Stimulated activated CD8-positive, alpha-beta memory T cell treated with anti-CD3 and anti-CD28 coated beads, Interleukin-4, amount 100 ng/mL, for 1 hour (primary cell): ENCODE measurements at places on chromosomes 16 and 17.

DNA sequence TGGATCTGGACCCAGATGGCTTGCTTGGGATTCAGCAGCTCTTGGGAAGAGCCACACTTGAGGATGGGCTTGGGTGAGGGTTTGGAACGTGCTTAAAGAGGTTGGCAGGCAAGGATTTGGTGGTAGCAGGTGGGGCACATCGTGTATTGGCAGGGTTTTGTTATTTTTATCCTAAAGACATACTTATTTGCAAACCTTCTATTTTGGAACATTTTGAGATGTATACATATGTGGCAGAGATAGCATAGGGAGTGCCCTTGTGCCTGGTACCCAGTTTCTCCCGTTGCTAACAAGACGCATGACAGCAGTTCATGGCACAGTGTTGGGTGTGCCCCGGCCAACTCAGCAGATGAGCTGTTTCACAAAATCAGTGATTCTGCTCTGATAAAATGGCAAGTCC lies 9.1 kb downstream of the BANP start:
- no peak for DNase-seq

GRCh38 chr16:22868593-22869224 lies 54.7 kb downstream of the HS3ST2 start:
- no peak for DNase-seq

DNA sequence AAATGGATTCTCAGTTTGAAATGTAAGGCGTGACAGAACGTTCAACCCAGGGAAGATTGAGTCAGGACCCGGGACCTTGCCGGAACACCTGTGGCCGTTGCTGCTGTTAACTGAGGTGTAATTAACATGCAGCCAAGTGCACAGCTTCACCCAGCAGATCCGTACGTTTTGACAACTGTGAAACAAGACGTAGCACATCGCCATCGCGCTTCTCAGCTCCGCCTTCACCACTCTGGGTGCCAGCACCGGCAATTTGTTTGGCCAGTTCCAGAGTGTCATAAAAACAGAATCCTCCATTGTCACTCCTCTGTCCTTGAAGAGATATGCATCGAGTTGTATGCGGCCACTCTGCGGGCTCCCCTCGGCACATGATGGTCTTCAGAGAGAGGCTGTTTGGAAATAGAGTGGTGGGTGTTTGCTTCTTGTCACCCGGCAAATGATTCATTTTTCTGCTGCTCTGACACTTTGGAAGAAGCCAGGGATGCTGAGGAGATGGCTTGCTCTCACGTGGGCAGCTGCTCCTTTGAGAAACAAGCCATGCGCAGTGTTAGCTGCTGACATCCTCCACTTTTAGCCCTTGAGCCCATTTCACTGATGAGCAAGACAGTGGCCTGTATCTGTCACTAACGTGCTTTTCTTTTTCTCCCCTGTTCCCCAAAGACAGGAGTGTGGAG lies 22.6 kb downstream of the NAA60 start:
- no peak for DNase-seq

- DNase-seq = no peak
These were observed 23.0 kb downstream of the KATNB1 start for GRCh38 chr16:57758331-57759117.

- DNase-seq = no peak
These were observed 36.0 kb downstream of the PGS1 start for GRCh38 chr17:78414178-78415162.

GRCh38 chr17:6075845-6076244 lies 5.7 kb downstream of the WSCD1 start:
- no peak for DNase-seq

DNA sequence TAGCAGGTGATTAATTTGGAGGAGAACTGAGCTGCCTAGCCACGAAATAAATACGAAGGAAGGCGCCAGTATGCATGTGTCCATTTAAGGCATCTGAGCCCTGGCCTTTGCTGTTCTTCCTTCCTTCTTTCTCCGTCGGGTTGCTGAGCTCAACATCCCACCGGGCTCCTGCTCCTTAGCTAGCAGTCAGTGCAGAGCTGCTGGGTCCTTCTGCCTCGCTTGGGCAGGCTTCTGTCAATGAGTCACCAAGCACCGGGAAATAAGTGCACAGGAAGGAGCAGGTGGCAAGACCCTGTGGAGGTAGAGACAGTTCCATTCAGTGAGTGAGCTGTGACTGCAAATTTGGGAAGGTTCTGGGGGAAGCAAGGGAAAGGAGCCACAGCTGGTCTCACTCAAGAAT lies 120.7 kb downstream of the CCDC182 start:
- DNase-seq = no peak
